Fibroblast of gingiva (primary cell): ENCODE measurements at places on chromosomes 6 and 20.

- DNase-seq, result no peak
Measured at GRCh38 chr20:43988451-43988850, 73.8 kb downstream of the TOX2 start.

- no peak for DNase-seq
Measured at GRCh38 chr6:42498473-42499128, 46.9 kb upstream of the TRERF1 start.

DNA sequence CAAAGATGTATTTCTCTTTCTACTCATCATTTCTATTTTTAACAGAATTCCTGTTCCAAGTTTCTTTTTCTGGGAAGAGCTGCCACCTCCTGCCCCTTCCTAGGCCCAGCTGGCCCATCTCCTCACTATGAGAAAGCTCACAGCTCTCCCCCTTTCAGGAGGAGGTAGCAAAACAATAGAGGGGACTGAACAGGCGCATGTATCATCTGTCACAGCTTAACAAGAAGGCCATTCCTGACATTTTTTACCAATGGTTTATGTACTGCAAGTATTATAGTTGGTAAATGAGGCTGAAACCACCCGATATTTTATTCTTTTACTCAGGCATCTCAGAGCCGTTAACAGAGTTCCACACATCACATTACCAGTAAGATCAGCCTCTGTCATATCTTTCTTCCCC is 103.7 kb upstream of the MTHFD1L start:
- DNase-seq, result no peak

DNA sequence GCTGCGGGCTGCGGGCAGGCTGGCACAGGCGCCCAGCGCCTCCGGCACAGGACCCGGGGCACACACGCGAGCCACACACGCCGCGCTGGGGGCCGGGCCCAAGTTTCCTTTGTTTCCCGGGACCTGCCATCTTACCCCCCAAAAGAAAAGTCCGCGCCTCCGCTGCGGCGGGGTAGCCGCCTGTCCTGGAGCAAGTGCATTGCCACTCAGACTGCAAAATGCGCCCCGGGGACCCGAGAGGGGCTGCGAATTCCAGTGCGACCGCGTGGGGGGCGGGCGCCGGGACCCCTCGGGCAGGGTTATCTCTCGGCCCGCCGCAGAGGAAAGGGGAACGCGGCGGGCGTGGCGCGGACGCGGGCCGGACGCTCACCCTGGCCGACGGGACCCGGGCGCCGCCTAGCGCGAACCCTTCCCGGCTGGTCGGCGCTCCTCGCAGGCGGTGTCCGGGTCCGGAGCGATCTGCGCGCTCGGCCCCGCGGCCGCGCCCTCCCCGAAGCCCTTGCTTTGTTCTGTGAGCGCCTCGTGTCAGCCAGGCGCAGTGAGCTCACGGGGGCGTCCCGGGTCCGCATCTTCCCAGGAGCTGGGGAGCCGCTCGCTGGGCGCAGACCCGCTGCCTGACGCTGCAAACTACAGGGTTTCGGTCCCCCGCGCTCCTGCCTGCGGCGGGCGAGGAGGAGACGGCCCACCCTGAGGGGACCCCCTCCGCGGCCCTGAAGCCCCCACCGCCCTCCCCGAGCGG is 639 bp upstream of the CD24 start:
- peak; percentile 6 for DNase-seq

DNA sequence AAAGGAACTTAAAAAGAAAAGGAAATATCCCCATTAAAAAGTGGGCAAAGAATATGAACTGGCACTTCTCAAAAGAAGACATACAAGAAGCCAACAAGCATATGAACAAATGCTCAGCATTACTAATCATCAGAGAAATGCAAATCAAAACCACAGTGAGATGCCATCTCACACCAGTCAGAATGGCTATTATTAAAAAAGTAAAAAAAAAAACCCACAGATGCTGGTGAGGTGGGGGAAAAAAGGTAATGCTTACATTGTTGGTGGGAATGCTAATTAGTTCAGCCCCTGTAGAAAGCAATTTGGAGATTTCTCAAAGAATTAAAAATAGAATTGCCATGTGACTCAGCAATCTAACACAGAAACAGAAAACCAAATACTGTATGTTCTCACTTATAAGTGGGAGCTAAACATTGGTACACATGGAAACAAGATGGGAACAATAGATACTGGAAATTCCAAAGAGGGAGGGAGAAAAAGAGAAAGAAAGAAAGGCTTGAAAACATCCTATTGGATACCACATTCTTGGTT is 437.1 kb downstream of the GRIK2 start:
- DNase-seq, result no peak

GRCh38 chr6:111157412-111157811 is 70.1 kb downstream of the SLC16A10 start:
- DNase-seq, result no peak

DNA sequence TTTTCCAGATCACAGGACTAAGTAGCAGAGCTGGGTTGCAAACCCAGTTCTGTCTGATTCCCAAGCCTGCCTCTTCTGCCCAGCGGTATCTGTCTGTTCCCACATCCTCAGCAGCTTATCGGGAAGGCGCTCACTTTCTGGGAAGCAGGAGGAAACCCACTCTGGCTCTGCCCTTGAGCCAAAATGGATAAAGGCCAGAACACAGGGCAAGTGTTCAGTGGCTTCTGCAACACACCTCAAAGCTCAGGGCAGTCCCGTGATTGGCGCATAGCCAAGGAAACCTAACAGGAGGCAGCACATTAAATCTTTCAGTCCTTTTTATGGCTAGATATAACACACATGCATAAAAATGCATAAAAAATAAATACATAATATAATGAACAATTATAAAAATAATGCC is 262.2 kb downstream of the NRN1 start:
- DNase-seq, result no peak

- peak; percentile 69 for DNase-seq
Measured at GRCh38 chr6:108559884-108560462, 744 bp upstream of the FOXO3 start.

DNA sequence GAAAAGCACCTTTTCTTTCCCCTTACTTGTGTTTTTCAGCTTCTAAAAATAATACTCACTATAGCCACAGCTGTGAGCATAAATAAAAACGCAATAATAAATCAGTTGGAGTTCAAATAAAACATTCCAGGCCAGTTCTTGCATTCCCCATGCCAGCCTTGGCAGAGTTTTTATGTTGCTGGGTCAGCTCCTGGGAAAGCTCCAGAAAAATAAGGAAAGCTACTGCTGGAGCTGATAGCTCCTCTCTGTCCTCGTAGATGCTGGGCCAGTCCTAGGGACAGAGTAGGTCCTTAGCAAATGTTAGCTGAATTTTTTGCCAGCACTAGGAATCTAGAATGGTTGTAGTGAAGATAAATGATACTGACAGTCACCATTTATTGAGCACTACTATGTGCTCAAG is 389.0 kb upstream of the SYNCRIP start:
- DNase-seq, result no peak

- peak; percentile 8 for DNase-seq
Measured at GRCh38 chr6:104754788-104755409, 104.8 kb downstream of the HACE1 start.

DNA sequence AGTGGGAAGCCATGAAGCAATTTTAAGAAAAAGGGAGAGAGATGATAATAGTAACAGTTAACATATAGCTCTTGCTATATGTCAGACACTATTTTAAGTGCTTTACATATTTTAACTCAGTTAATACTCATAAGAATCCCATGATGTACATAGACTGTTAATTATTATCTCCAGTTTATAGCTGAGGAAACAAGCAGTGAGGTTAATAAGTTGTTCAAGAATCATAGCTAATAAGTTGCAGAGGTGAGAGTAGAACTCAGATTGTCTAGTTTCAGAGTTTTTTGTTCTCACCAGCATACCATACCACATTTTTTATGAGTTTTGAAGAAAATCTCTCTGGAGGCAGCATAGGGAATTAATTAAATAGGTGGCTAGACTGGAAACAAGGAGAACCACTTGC is 144.6 kb upstream of the MMS22L start:
- no peak for DNase-seq

- no peak for DNase-seq
Measured at GRCh38 chr6:18703546-18703945, 316.4 kb downstream of the RNF144B start.

DNA sequence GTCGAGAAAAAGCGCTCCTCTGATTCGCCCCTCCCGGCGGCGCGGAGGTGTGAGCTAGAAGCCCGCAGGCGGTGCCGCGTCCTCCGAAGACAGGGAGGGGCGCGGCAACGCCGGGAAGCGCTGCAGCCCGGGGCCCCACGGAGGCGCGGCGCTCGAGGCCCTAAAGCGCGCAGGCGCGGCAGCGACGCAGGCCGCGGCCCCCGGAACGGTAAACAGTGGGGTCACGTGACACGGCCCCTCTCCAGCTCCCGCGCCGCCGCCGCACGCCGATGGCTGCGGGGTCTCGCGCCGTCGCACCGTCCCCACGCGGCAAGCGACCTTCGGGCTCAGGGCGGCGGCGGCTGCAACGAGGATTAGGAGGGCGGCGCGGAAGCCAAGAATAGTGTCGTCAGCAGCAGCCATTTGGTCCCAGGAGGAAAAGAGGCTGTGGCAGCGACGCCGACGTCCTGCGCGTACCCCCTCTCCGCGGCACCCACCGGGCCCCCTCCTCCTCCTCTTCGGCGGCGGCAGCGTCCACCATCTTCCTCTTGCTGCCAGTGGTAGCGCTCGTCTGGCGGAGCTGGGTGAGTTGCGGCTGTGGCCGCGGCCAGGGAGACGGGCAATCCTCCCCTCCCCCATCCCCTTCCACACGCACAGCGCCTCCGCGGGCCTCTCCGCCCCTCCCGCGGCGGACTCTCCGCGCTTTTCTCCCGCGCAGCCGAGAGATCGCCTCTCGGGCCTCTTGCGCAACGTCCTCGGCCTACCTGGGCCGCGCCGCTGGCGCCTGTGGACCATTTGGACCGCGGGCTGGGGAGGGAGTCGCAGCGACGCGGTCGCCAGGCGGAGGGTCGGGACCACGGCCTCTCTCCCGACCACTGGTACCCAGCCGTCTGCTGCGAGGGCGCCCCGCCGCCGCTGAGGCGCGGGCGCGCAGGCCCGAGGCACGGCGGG is at the start of gene PHF3:
TSS of gene PHF3 (plus strand) at position 215 of the 930 bp plus-strand sequence. CDS start 10,750 bp downstream, outside the sequence.
- peak; percentile 89 for DNase-seq

DNA sequence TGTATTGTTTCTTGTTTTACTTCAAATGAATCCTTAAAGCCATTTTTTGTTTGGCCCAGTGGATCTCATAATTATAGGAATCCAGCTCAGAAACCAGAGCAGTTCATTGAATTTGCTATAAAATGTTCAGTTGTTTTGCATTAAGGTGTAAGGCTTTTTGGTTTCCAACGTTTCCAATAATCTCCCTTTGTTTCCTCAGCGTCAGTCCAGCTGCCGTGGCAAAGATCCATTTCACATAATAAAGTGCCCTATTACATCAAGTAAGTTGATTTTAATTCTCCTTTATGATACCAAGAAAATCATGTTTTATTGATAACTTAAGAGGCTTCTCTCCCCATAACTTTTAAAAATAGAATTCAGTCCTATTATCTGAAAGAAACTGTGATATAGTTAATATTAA is 472.6 kb downstream of the UTRN start:
- no peak for DNase-seq

DNA sequence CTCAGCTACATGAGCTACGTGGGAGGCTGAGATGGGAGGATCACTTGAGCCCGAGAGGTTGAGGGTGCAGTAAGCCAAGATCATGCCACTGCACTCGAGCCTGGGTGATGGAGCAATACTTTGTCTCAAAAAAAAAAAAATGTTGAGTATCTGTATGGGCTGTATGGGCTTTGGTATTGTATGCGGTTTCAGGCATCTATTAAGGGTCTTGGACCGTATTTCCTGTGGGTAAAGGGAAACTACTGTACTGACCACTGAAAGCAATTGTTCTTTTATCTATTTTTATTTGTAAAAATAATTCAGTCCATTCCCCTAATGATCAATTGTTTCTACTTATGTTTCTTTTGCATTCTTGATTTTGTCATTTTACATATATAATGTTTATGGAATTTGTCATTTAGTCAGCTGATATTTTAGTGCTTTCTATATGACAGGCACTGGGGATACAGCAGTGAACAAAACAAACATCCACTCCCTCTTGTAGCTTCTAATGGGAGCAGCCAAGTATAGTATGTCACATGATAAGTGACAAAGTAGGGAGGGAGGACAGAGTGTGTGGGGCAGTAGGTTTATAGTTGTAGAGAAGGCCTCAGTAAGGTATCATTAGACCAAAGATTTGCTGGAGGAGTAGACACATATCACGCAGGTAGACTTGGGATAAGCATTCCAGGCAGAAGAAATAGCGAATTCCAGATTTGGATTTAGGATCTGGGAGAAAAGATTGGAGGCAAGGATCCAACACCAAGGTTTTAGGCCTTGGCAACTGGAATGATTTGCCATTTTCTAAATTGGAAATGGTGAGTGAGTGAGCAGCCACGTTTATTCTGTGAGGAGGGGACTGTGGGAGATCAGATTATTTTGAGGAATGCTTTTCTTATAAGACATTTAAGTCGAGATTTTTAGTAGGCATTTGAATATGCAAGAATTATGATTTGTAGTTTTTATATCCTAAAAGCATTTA is 6.0 kb downstream of the PCMT1 start:
- no peak for DNase-seq

DNA sequence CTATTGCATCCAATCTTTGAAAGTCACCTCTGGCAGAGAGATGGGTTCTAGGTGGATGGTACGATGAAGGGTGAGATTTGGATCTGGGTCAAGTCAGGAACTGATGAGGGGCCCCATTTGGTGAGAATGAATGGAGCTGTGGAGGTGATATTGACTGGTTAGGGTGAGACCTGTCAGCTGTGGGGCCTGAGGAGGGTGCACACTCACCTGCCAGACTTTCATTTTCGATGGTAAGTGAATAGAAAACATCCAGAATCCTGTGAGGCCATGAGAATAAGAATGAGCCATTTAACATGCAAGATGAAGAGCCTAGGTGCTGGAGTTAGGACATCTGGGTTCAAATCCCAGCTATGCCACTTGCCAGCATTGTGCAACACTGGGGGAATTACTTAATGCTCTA is 6.8 kb downstream of the SUN5 start:
- DNase-seq, result no peak

- DNase-seq, result no peak
Measured at GRCh38 chr6:6645261-6645917, 56.9 kb downstream of the LY86 start.

GRCh38 chr6:71250099-71250602 is 38.5 kb upstream of the OGFRL1 start:
- peak; percentile 91 for DNase-seq

- no peak for DNase-seq
Measured at GRCh38 chr6:163180874-163181541, 233.5 kb upstream of the QKI start.

GRCh38 chr20:9444921-9445320 is 69.5 kb upstream of the LAMP5 start:
- no peak for DNase-seq

- no peak for DNase-seq
Measured at GRCh38 chr6:34592208-34592952, 36.3 kb upstream of the SPDEF start.
